Lung microvascular endothelial cell (primary cell): ENCODE measurements at places on chromosomes 3 and 15. TPM values are rescaled to one million over a fixed set of nuclear protein-coding genes. Genes with fewer than 3 reads are reported as not detected.

TTLL3 gene
- 2.2 and 5.8 TPM in 2 replicates for total RNA-seq

FMN1 gene
- total RNA-seq = under 0.01 TPM in 2 replicates

SGO1 gene
- total RNA-seq = 0.99 and 2.2 TPM in 2 replicates

CLRN1 gene
- total RNA-seq = not detected in 2 replicates

ZNF639 gene
- 22.9 and 31.2 TPM in 2 replicates for total RNA-seq

MAP1A gene
- 0.20 and 0.44 TPM in 2 replicates for total RNA-seq

LINGO1 gene
- total RNA-seq = under 0.01 and 0.22 TPM in 2 replicates

TTC14 gene
- 12.6 and 20.2 TPM in 2 replicates for total RNA-seq

MCF2L2 gene
- total RNA-seq = 0.20 and 0.22 TPM in 2 replicates

GOLGA6L10 gene
- total RNA-seq = 0.20 and 0.44 TPM in 2 replicates

IL17RB gene
- not detected in 2 replicates for total RNA-seq

PLSCR5 gene
- total RNA-seq = not detected in 2 replicates

PPARG gene
- total RNA-seq = 42.7 and 77.8 TPM in 2 replicates
